CD4-positive, alpha-beta T cell (primary cell): ENCODE measurements at places on chromosomes 2 and 18. TPM values are rescaled to one million over a fixed set of nuclear protein-coding genes. Genes with fewer than 3 reads are reported as not detected.

- DNase-seq: no peak
Measured at GRCh38 chr2:73703675-73704074, 33.5 kb downstream of the TPRKB start.

DNA sequence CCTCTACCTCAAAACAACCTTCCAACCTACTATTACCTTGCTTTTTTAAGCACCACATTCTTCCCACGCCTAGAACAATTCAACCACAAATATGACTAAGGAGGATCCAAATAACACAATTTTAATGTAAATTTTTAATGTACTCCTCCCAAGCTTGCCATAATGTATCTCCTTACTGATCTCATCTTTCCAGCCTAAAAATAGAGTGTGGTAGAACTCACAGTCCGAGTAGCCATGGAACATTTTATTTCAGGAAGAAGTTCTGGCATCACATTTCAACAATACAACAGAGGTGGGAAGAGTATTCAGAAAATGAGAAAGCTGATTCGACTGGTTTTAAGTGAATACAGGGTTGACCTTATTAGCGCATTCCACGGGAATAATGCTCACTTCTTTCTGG lies 15.4 kb downstream of the FEZ2 start:
- DNase-seq: no peak

- no peak for DNase-seq
Measured at GRCh38 chr2:177740700-177741099, 331.9 kb downstream of the PDE11A start.

DNA sequence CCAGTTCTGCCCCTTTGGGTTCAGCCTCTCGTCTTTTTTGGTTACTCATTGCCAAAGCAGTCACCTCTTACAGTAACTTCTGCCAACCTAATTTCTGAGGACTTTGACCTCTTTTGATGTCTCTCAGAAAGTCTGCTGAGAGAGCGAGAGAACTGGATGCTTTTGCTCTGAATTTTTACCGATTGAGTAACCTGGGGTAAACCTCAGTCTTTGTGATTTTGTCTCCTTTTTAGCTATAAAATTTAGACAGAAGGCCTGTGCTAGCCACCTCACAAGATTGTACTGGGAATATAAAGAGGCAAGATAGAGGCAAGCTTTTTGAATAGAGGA lies 34.8 kb upstream of the IL1R1 start:
- no peak for DNase-seq

- DNase-seq: no peak
Measured at GRCh38 chr2:145488571-145488970, 968.7 kb upstream of the ZEB2 start.

DNA sequence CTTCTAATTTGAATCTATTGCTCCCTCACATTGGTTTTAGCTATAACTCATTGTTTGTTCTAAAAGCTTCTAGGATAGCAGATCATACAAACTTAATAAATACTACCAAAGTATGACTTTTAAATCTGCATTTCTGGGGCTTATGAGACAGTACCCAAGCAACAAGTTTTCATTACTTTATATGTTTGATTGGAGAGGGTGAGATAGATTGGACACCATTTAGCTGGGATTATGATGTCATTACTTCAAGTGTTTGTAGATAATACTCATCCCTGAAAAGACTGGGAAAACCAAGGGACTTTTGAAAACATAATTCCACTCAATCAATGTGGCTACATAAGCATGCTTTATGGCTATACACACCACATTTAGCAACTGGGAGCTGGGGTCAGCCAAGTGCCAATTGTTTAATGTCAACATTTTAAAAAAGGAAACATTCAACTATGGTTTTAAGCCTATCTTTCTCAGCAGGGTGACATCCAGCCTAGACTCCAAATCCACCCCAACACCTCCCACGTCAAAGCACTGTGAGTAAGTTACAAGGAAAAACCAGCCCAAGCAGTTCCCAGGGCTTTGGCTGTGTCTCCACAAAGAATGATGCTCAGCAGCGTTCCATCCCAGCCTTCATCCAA lies 119.9 kb downstream of the ETAA1 start:
- DNase-seq: no peak

The AKAIN1 gene
- not detected for total RNA-seq
